ENCODE measurements at places on chromosomes 12 and 14.

DNA sequence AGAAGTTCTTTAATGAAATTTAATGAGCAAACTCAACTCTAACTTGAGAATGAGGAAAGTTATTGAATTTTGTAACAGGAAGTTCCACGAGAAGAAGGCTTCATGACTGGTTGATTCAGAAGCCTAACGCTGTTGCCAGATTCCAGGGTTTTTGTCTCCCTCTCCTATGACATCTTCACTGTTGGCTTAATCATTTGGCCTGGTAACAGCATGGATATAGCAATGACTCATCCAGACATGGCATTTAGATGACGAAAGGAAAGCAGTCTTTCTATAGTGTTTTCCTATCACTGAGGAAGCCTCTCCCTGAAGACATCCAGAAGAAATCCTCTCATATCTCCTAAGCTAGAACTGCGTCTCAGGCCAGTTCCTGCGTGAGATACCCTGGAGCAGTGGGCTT is 9.4 kb upstream of the KCNA1 start:
- DNase-seq = no peak

DNA sequence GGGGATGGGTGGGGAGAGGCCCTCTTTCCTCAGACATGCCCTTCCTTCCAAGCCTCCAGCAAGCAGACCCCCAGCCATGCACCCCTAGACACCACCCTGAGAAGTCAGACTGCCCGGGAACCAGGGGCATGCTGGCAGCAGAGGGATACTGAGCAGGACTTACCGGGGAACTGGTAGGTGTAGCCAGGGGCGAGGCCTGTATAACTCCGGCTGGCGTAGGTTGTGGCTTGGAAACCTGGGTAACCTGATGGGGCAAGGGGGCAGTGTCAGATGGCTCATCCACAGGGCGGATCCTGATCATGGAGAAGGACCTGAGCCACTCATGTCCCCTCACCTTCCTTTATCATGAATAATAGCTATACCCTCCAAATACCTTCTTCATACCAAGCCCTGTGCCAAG is 15.8 kb downstream of the MSI1 start:
- DNase-seq = no peak

DNA sequence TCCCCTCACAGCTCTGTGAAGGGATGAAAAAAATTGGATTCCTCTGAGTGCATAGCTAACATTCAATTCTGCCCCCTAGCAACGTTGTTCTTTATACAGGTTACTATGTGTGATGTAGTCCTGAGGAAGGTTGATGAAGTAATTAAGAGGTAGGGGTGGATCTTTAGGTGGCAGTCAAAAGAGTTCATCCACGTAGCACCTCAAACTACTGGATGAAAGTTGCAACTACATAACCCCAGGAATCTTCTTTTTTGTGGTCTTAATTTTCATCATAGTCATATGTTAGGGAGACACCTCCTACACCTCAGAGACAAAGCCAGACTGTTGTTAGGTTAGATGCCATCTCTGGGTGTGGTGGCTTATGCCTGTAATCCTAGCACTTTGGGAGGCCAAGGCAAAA is 10.2 kb upstream of the NFE2 start:
- DNase-seq = no peak

DNA sequence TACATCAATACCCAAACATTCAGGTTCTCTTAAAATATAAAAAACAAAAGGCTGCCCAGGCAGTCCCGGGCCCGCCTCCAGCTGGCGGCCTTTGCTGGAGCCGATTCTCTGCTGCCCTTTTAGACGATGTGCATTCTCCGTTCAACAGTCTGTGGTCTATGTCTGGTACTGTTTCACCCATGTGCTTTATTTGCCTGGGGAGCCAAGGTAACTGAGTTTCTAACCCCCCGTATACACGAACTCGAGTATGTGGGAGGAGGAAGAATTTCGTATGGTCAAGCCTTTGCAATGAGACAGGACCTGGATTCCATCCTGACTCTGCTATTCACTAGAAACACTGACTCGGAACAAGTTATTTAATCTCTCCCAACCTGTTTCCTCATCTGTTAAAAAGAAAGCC is 54.1 kb upstream of the GPR68 start:
- DNase-seq = no peak

- no peak for DNase-seq
These were observed 14.8 kb downstream of the BDKRB1 start for GRCh38 chr14:96270565-96271420.

- no peak for DNase-seq
These were observed 60.2 kb downstream of the KDM2B start for GRCh38 chr12:121520586-121521086.

DNA sequence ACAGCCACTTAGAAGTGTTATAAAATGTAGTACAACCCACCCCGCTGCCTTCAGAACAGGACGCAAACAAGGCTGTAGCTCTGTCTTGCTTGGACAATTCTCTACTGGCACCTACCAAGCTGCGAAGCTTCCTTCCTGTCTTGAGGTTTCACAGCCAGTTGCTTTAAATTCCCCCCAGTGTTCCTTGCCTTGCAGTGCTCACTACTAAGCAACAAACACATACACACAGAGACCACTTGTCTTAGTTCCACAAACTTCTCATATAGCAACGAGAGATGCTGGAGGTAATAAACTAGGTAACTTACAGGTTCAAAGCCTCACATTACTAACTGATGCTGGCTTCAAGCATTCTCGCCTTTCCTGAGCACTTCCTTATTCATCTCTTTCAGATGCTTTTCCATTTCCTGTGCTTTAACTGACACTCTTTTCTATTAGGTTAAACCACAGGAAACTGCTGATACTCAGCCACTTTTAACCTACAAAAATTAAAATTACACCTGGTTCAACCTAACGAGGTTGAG is 91.5 kb upstream of the PTGDR start:
- DNase-seq = no peak

- DNase-seq = no peak
These were observed 33.7 kb upstream of the KTN1 start for GRCh38 chr14:55546212-55546874.

DNA sequence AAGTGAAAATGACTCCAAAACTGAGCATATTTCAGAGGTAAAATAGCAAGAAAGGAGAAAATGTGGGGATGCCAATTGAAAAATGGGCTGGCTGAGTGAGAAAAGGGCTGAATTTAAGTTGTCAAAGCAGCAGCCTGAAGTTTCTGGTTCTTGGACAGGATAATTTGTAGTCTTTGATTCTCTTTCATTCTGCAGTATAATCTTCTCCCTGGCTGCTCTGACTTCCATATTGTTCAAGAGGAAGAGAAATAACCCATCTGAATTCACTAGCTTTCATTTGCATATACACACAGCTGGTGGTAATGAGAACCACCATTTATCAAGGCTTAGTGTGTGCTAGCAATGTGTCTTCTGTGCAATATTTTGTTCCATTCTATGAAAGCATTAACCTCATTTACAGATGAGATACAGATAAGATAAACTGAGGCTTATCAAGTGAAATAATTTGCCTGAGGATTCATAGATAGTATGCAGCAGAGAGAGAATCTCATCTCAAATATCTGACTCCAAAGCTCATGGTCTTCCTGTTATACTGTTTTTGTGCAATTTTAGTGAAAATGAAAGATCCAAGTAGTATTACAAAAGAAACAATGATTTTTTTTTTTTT is 184.2 kb downstream of the TMTC2 start:
- no peak for DNase-seq

DNA sequence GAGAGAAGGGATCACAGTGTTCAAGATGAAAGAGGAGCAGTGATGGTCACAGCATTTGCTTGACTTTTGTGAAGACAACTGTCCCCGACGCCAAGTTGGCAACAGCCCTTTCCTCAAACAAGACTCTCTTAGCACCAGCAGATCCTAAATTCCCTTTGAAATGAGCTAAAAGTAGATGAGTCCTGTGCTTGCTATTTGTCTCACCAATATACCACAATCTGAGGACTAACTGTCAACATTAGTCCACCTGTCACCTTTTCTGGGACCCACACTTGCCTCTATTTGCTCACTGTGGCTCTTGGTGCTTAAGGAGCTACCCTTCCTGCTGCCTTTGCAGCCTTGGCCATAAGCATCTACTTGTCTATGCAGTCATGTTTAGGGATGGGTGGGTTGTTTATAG is 47.4 kb upstream of the COL2A1 start:
- no peak for DNase-seq

- no peak for DNase-seq
These were observed 8.4 kb downstream of the DAD1 start for GRCh38 chr14:22580625-22581024.

DNA sequence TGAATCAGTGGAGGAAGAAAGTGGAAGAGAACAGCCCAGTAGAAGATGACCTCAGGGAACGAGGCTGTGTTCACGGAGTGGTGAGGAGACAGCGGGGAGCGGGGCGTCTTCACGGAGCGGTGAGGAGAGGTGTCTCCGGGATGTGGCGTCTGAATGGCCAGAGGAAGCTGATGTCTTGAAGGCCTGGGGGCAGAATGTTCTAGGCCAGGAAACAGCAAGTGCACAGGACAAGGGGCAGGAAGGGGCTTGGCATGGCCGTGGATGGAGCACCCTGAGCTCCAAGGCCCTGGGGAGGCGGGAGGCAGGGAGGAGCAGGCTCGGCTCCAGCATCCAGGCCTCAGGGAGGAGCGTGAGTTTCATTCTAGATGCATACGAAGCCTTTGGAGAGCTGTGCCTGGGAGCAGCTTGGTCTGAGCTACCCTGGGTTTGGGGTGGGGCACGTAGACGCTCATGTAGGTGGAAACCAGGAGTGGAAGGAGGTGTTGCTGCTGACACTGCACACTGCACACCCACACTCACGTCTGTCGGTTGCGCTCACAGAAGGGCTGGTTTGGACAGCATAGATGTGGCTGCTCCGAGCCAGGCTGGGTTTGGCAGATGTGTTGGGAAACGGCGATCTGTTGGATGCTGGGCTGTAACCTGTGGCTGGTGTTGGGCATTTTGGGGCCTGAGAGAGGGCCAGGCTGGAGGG is 131.6 kb downstream of the ADGRD1 start:
- DNase-seq = peak; percentile 2

- DNase-seq = no peak
These were observed 565 bp upstream of the KLHL42 start for GRCh38 chr12:27779416-27779919.

- DNase-seq = no peak
These were observed 108.4 kb downstream of the MON2 start for GRCh38 chr12:62575036-62575435.

DNA sequence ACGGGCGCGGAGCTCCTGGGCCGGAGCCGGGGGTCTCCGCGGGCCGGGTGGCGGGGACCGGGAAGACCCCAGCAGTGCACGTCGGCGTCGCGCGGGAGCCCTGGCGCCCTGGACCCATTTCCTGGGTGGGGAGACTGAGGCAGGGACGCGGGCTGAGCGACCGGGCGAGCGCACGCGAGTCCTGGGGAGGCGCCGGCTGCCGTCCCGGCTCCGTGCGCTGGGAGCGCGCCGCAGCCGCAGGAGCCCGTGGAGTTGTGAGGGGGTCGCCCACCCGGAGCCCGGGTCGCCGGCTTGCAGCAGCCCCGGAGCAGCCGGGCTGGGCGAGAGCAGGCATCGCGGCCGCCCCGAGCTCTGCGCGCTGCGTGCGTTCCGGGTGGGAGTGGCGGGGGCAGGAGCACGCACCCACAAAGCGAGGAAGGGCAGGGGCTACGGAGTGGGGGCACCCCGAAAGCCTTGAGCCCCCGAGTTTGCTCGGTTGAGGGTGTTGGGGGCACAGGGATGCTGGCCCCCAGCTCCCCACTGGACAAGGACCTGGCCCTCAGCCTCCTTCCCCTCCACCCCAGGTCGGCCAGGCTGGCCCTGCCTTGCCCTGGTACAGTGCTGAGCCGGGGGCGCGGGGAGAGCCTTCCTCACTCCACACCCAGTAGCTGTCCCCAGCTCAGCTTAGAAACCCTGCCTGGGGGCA is 620 bp downstream of the MMP17 start:
- peak; percentile 54 for DNase-seq

GRCh38 chr14:36866867-36867266 is 205.2 kb downstream of the PAX9 start:
- DNase-seq = no peak

DNA sequence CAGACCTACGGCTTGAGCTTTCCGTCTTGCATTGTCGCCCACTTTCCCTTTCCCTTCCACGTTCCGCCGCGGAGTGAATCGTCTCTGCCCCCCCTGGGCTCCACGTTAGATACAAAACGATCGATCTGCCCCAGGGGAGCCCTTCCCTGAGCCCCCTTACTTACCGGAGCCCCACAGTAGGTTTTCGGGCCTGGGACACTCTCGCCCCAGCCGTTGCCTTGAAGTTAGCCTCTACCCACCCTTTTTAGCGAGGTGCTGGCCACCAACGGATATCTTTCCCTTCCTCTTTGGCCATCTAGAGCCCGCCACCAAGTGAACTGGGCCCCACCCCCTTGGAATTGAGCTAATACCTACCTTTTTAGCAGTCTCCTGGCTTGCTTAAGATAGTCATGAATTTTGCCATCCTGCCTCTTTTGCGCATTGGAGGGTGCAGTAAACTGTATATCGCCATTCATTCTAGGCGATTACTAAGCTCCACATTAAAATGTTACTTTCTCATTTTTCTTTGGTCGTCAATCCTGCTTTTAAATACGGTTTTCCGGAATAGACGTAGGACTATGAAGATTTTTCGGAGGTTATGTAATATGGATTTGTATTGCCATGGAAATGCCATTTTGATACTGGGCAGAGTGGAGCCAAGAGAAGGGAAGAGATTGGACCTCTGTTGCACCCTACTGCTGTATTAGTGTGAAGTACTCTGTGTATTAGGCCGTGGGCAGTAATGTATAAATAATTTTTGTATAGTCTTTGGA is 764 bp downstream of the RBM25 start:
- DNase-seq = no peak

GRCh38 chr12:120797677-120798642 is 72.3 kb downstream of the ACADS start:
- DNase-seq = no peak

- DNase-seq = peak; percentile 6
These were observed 99.4 kb upstream of the DIO3 start for GRCh38 chr14:101461891-101462290.

DNA sequence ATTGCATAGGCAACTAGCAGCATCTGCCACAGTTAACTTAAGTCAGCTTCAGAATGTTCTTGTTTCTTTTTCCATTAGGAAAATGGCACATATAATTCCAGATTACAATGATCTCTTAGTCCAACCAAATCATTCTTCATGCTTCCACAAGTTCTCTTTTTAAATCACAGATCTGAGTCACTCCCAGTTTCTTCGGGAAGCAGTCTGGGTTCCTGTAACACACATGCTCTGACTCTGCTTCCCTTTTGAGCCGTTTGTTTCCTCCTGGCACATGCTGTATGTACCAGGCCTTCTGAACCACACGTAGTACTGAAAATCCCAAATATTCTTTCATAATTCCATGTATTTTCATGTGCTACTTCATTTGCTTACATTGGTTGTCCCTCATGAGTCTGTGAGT is 388.8 kb upstream of the PDE3A start:
- DNase-seq = no peak

GRCh38 chr14:60222820-60223219 is 26.2 kb upstream of the PPM1A start:
- DNase-seq = no peak

Measured in activated T-cell treated with anti-CD3 and anti-CD28 coated beads, Interleukin-2, amount 50 U/mL, for 48 hours (primary cell).